AG09309 (cell line): ENCODE measurements at places on chromosomes 12 and 14.

DNA sequence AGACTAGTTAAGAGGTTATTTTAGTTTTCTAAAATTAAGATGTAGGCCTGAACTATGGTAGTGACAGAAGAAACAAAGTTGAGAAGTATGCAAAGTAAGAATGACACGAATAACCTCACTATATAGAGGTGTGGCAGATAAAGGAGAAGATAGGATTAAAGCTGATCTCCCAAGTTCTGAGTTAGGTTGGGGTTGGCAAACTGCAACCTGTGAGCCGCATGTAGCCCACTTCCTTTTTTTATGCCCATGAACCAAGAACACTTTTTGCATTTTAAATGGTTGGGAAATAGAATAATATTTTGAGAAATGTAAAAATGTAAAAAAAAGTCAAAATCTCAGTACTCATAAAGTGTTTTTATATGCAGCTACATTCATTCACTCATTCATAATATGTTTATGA lies 34.3 kb downstream of the KTN1 start:
- DNase-seq, result no peak

DNA sequence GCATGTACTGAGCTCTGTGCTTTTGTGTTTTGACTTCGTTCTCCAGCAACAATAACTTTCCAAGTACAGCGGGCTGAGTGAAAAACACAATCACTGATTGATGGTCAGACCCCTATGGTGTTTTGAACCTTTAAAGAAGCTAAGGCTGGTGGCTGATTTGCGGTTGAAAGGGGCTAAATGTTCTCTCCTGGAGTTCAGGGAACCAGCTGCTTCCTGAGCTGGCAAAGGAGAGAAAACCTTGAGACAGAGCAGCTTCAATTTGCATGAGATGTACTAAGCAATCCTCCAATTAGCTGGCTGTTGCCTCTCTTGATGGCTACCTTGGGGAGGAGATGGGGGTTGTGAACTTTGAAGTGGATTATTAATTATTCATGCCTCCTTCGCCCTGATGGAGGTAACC lies 546.7 kb upstream of the SEL1L start:
- DNase-seq, result no peak

DNA sequence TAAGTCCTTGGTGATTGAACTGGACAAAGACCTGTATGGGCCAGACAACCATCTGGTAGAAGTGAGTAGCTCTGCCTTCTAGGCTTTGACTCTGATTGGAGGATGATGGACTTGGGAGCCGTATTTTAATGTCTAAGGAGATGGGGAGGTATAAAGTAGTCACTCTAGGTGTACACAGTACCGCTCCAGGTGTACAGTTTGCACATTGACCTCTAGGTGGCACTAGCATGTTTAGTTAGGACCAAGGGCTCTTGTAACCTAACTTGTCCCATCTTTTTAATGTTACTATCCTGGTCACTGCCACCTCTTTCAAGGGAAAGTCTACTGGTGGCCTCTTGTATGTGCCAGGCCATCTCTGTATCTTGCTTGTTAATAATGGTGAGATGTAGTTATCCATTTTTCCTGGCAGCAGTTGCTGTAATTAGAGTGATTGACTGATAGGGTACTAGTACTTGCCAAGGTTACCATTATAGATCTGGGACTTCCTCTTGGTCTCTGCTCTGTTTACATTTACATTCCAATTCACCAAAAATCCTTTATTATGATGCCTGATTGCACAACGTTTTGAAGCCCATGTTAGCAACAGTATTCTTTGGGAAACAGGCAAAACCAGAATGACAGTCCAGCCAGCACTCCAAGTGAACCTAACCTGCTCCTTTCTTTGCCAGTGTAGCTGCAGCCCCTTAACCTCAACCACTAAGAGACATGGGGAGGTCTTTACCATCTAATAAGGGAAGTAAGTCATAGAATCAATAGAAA lies 3.6 kb downstream of the SMARCD1 start:
- no peak for DNase-seq

- DNase-seq, result no peak
These were observed 3.5 kb upstream of the CSRNP2 start for GRCh38 chr12:51086933-51087332.

DNA sequence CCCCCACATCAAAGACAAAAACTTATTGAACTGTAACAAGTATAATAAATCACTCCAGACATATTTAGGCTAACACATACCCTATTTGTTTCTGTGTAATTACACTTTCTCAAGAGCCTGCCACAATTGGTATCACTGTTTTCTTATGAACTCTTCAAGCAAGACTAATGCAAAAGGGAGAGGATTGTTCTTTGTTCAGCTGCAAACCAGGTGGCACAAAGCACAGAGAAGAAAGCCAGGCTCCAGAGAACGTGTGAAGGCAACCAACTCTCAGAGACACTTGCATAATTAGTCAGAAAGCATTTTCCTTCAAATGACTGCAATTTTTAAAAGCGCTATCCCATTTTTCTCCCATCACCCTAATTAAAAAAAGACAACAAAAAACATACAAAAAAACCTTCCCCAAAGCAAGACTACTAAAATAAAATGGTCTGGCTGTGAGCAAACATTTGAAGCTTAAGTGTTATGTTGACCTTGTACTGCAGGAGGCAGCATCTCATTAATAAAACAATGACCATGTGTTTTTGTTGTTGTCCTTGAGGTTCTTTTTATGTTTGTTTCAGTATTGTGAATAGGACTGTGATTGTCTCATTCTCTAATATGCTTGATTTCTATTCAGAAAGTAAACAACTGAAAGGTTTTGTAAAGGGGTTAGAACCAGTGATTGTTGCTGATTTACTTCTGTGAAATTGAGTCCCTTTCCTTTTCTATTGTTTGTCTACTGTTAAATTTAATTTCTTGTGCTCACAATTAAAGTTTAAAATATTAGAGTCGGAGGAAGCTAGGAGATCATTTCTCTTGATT lies 452.7 kb upstream of the PDE3A start:
- peak; percentile 13 for DNase-seq

- DNase-seq, result no peak
These were observed 26.6 kb downstream of the PPFIBP1 start for GRCh38 chr12:27550653-27550975.

- no peak for DNase-seq
These were observed 671 bp downstream of the GUCY2C start for GRCh38 chr12:14695715-14696141.

DNA sequence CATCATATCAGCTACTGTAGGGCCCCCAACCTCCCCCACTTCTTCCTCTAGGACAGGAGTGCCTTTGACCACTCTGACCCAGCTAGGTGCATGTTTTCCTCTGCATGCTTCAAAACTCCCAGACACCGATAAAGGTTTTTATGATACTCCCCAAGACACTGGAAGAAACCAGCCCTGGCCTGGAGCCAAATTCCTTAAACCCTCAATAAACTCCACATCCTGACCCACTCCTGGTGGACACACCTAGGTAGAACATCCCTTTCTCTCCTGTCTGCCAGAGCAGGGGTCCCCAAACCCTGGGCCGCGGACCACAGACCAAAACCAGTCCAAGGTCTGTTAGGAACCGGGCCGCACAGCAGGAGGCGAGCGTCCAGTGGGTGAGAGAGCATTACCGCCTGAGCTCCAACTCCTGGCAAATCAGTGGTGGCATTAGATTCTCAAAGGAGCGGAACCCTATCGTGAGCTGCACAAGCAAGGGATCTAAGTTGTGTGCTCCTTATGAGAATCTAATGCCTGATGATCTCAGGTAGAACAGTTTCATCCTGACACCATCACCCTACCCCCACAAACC lies 49.6 kb downstream of the NT5DC3 start:
- DNase-seq, result no peak

DNA sequence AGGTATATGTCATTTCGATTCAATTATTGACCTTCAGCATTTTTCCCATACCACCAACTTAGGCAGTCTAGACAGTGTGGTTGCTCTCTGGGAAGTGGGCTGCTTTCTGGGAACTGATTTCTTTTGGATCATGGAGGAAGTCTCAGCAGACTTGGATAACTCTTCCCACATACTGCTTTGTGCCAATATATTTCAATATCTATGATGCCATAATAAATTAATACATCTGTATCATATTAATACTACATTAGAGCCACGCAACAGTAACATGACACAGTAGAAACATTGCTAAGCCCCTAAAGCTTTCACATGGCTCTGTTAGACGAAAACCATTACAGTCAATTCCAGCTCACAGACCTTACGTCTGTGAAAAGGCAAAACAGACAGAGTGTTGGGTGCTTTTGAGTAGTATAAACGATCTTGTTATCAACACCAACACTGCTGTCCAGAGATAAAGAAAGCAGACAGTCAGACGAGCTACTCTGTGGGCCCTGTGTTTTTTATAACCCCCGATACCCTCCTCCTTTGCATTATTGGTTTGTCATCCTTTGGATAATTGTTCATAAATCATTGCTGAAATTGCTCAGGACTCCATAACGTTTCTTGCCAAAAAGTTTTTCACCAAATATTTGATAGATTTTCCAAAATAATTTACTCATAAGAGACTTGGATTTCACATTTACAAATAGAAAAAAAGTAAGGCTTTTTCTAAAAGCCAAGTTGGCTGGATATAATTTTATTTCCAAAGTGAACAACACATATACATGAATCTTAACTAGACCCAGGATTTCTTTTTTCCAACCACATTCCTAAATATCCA lies 439.7 kb downstream of the ADAMTS20 start:
- DNase-seq, result no peak

DNA sequence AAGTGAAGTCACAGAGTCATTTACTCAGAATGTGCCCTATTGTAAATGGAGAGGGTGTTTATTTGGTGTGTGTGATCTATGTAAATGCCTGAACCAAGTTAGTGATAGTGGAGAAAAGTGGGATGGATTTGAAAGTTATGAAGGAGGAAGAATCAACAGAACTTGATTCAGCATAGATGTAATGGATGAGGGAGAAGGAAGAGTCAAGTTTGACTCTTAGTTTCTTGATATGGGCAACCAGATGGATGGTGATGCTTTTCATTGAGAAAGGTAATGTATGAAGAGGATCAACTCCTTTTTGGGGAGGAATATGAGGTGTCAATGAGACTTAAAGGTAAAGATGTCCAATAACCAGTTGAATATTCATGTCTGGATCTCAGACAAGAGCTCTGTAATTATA lies 6.7 kb upstream of the MON2 start:
- DNase-seq, result no peak

DNA sequence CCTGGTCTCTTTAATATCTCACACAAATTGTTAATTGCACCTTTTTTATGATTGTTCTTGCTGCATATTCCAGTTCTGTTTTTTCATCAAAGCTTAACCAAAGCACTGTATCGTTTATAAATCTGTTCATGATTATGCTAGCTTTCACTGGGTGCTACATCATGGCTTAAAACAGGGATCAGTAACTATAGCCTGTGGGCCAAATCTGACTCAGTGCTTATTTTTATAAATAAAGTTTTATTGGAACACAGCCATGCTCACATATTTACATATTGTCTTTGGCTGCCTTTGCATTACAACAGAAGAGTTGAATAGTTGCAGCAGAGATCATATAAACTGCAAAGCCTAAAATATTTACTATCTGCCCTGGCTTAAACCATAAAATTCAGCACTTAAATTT lies 183.4 kb upstream of the NRXN3 start:
- no peak for DNase-seq

- no peak for DNase-seq
These were observed 31.3 kb upstream of the KCNA5 start for GRCh38 chr12:5012337-5012736.

- DNase-seq, result no peak
These were observed 5.5 kb downstream of the AJUBA start for GRCh38 chr14:22976620-22977433.

- DNase-seq, result no peak
These were observed 4.9 kb downstream of the DDX51 start for GRCh38 chr12:132138941-132139871.

- DNase-seq, result no peak
These were observed 225.3 kb downstream of the KCNH5 start for GRCh38 chr14:62819931-62820330.

DNA sequence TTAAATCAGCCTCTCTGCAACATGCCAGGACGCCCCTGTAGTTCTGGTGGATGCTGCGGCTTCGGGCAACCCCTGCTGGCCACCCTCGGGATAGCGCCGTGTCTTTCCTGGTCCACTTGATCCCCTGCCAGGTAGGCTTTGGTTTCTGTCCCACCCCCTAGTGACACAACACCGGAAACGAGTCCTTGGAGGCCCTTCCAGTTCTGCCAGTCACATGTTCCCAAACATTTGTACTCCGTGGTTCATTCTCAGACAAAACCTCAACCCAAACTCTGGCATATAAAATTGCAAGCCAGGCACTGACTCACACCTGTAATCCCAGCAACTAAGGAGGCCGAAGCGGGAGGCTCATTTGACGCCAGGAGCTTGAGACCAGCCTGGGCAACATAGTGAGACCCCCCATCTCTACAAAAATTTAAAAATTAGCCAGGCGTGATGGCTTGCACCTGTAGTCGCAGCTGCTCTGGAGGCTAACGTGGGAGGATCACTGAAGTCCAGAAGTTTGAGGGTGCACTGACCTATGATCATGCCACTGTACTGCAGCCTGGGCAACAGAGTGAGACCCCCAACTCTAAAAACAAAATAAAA lies 37.0 kb downstream of the RASAL1 start:
- peak; percentile 63 for DNase-seq

GRCh38 chr12:57069523-57069922 lies 9.1 kb downstream of the NEMP1 start:
- peak; percentile 76 for DNase-seq

- no peak for DNase-seq
These were observed 63.1 kb downstream of the C12orf75 start for GRCh38 chr12:105393587-105393986.

DNA sequence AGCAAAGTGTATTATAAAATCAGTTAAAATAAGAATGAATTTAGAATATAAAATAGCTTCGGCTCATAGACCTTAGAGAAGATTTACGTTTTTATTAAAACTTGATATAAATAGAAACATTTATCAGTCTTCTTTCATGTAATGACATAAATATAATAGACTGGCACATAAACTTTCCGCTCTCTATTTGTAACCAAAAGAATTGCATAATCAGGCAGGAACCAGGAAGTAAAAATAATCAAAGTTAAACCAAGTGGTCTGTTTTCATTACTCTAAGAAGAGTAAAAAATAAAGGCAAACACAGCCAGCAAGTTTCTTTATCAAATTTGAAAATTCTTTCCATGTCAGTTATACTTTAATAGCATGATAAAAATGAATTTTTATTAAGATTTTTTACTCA lies 46.3 kb upstream of the ATP2A2 start:
- no peak for DNase-seq

DNA sequence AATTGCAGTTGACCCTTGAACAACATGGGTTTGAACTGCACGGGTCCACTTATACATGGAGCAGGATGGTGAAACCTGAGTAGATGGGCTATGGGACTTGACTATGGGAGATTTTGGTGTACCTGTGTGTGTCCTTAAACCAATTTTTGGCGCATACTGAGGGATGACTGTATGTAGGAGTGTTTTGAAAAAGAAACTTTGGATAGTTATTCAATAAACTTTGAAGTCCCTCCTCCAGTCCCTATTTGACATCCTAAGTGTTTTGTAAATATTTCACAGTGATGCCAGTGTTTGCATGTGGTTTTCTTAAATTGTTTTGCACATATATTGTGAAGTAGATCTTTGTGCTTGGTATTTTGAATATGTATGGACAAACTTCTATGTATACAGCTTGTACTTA lies 12.4 kb downstream of the KTN1 start:
- no peak for DNase-seq
